Stimulated activated CD4-positive, alpha-beta T cell treated with anti-CD3 and anti-CD28 coated beads, Interleukin-4, amount 100 ng/mL, for 4 hours (primary cell): ENCODE measurements at places on chromosomes 1 and 21.
A peak's percentile ranks its signal among the peaks of the same experiment; 100 is the strongest.

DNA sequence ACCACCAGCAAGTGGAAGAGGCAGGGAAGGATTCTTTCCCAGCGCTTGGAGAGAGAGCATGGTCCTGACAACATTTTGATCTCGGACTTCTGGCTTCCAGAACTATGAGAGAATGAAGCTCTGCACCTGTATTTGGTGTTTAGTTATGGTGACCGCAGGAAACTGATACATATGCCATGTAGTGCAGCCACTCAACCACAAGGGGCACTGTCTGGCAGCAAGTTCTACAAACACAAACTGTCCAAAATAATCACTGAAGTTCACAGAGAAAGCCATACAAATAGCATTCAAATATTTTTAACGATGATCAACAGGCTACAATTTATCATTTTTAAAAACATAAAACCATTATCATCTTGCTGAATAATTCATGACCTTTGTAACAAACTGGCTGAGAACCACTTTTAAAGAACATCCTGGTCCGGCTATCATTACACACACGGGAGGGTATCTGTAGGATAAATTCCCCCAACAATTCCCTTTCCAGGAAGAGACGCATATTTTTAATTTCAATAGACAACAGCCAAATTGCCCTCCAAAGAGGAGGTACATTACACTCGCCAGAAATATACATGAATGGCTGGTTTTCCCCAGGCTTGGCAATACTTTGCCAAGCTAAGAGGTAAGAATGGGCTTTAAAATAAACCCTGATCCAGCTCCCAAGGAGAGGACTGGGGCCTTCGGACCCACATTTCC lies 9.2 kb upstream of the CBR3 start:
- DNase-seq = peak; percentile 43

DNA sequence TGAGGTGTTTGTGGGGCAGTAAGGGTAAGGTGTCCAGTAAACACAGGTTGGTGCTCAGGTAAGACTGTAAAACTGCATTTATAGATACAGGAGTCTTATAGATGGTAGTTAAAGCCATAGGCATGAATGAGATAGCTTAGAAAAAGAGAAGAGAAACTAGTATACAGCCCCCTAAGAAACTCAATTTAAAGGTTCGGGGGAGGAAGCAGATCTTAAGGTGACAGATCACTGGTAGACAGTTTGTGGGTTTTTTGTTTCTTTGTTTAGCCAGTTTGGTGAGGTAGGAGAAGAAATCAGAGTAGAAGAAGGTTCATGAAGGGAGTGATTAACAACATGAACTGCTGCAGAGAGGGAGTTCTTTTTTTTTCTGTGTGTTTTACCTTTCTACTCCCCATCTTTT lies 6.1 kb upstream of the AGO3 start:
- no peak for DNase-seq

- DNase-seq = no peak
These were observed 15.5 kb upstream of the FAM131C start for GRCh38 chr1:16088996-16089395.

GRCh38 chr1:3598051-3598491 lies 13.2 kb downstream of the MEGF6 start:
- no peak for DNase-seq

DNA sequence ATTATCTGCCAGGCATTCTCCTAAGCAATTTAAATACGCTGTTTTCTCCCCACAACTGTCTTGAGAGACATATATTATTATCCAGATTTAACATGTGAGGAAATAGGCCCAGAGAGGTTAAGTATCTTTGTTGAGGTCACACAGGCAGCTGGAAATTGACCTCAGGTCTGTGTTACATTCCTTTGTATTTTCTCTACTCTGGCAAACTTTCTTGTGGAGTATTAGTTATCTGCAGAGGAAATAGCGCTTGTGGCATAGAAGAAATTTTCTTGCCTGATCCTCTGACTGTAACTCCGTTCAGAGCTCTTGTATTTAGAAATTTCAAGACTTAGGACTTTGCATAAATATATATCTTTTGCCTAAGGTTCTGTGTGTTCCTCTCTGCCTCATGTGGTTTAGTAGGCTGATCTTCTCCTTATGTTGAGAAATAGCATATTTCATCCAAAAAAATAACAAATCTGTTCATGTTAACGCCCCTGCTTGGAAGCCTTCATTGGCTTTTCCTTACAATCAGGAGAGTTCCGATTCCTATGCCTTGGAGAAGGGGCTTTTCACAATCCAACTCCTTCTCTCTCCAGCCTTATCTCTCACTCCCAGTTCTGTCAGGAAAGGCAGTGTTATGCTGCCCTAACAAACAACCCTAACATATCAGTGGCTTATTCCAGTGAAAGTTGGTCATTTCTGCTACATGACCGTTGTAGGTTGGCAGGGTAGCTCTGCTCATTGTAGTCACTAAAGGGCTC lies 2.5 kb upstream of the JUN start:
- no peak for DNase-seq

DNA sequence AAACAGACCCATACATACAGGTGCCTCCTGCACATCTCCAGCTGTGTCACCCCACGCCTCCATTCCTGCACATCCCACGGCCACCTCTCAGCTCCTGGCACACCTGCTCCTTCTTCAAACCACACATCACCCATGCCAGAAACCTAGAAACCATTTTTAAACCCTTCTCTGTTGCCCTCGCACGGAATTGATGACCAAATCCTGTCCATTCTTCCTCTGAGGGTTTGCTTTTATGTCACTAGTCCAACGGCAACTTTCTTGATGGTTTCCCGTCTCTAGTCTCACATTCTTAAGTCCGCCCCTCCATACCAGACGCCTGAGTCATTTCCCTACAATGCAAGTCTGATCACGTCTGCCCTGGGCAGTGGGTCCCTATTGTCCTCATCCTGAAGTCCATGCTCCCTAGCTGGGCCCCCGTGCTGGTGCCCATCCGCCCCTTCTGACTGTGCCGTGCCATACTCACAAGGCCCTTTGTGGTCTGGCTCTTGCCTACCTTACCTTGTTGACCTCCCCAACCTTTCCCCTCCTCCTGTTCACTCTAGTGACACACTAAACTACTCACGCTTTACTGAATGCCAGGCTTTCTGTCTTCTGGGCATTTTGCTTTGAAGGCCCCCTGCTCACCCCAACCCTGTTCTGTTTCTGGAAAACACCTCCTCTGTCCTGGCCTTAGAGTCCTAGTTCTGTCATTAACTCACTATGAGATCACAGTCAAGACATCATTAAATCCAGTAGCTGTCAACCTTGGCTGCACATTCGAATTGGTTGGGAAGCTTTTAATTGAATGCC lies 17.6 kb downstream of the SLC2A1 start:
- no peak for DNase-seq

GRCh38 chr1:44681905-44682882 lies 7.7 kb downstream of the ARMH1 start:
- no peak for DNase-seq

DNA sequence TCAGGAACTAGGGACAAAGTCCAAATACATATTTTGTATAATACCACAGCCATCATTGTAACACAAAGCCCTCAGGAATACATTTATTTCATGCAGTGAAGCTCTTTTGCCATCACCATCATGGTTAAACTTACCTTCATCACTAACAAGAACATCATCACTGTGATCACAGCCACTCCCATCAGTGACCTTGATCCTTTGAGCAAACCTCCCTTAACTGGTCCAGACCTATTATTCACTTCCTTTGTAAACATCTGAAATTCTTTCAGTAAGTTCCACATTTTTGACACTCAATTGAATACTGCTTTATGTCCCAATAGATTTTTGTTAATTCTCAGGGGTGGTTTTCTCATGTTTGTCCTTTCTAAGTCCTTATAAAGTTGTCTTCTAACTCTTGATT lies 16.2 kb upstream of the KPRP start:
- no peak for DNase-seq

DNA sequence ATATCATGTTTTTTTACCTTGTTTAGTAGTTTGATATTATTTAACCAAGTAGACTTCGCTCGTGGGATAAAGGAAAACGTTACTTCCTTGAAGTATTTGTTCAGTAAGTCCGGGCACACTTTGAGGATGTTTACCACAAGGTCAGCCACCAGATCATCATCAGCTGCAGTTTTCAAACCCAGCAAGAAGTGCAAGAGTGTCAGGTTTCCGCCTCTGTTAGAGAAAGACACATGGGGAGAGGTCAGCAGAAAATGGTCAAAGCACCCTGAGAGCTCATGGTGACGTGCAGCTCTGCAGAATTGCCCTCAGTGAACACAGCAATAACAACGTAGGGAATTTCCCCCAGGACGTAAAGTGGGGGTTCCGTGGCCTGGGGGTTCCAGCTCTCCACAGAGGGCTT lies 24.4 kb downstream of the URB1 start:
- no peak for DNase-seq

GRCh38 chr21:26732432-26733221 lies 112.6 kb downstream of the ADAMTS1 start:
- DNase-seq = no peak

DNA sequence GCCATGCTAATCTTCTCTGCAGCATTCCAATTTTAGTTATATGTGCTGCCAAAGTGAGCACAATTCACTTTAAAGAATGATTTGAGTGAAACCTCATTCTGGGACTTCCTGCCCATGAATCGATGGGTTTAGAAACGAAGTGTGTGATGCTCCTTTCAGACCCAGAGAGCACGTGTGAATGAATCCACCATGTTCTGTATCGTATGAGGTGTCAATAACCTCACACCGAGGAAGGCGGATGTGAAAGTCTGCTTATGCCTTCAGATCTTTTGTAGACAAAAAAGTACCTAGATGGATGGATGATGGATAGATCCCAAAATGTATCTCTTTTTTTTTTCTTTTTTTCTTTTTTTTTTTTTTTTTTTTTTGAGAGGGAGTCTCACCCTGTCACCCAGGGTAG lies 13.8 kb downstream of the UBASH3A start:
- DNase-seq = peak; percentile 41

- DNase-seq = no peak
These were observed 173.6 kb downstream of the ZP4 start for GRCh38 chr1:237717106-237717505.

DNA sequence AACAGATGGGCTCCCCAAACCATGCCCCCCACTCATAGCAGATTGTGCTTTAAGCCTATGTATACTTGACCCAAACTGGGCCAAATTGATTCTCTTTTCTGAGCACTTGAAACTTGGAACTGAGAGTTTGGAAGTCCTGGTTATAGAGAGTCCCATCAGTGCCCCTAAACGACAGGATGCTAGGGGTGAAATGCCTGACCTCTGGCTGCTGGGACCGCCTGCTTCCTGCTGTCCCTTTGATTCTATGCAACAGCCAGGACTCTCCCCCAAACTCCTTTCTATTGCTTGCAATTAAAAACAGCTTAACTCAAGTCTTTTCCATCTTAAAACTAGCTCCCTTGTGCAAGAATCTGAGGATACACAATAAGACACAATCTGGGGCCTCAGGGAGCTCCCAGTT lies 4.7 kb downstream of the C1orf210 start:
- no peak for DNase-seq

GRCh38 chr1:185096531-185096930 lies 51.2 kb downstream of the RNF2 start:
- DNase-seq = no peak

- DNase-seq = peak; percentile 57
These were observed 179.0 kb downstream of the ADSS2 start for GRCh38 chr1:244272471-244273261.

GRCh38 chr1:910311-910880 lies 13.3 kb upstream of the SAMD11 start:
- no peak for DNase-seq

DNA sequence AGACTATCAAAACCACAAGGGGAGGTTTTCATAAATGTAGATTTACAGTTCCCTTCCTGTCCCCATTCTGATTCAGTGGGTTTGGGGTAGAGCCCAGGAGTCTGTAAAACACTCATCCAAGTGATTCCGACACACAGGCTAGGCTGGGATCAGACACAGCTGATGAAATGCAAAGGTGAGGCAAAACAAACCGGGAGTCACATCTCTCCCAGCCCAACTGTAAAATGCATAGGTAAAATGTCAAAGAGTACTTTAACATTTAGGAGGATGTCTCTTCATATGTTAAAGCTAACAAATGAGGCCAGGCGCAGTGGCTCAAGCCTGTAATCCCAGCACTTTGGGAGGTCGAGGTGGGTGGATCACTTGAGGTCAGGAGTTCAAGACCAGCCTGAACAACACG lies 45.0 kb downstream of the ZNF281 start:
- DNase-seq = no peak

DNA sequence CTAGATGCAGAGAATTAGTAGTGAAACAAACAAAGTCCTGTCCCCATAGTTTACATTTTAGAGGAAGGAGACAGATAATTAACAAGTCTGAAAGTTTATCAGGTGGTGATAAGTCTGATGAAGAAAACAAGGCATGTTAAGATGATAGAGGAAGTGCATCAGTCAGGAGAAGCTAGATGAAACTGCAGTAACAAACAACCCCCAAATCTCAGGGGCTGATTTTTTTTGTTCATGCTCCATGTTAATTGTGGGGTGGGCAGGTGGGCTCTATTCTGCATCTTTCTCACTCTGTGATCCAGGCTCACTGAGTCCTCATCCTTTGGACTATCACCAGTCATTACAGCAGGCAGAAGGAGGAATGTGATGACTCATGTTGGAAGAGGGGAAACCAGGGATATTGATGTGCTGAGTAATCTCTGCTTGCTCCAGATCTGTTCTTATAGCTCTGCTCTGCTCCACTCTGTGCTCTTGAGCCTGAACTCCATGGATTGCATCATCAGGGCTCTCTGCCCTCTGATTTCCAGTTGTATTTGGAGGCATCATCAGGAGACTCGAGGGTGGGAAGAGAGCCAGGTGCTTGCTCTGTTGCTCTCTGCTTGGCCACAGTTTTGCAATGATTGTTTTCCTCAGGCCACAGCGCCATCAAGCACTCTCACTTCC lies 166.9 kb downstream of the IER5 start:
- no peak for DNase-seq

- DNase-seq = no peak
These were observed 69.8 kb downstream of the SLC35A3 start for GRCh38 chr1:100039591-100039990.

DNA sequence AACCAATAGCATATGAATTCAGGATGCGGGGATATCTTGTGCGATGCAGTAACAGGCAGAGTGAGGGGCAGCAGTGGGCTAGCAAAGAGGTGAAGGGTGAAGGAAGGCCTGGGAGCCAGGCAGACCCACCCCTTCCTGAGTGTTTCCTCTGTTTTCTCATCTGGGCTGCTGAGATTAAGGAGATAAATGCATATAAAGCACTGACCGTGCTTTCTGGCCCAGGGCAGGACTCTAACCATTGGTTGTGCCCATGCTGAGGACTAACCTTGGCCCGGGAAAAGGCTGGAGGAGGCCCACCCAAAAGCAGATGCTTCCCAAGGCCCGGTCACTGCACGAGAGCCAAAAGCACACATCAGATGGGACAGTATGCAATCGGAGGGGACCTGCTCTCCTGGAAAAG lies 87.6 kb downstream of the PSMG1 start:
- DNase-seq = no peak

DNA sequence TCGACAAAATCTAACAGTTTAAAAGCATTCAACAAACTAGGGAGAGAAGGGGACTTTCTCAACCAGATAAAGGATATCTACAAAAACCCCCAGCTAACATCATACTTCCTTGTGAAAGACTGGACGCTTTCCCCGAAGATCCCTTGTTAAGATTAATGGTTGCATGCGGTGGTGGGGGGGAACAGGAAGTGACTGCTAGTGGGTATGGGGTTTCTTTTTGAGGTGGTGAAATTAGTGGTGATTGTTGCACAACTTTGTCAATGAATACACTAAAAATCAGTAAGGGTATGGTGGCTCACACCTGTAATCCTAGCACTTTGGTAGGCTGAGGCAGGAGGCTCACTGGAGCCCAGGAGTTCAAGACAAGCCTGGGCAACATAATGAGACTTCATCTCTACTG lies 26.9 kb upstream of the EYA3 start:
- peak; percentile 12 for DNase-seq

- DNase-seq = no peak
These were observed 726 bp upstream of the CYB5R1 start for GRCh38 chr1:202967684-202968281.

GRCh38 chr1:34292472-34292871 lies 115.8 kb downstream of the C1orf94 start:
- no peak for DNase-seq
